SIG-M5 (cell line): ENCODE measurements at places on chromosomes 12 and 14.

GRCh38 chr12:51777973-51778372, 70.5 kb downstream of the FIGNL2 start:
- DNase-seq, result no peak

DNA sequence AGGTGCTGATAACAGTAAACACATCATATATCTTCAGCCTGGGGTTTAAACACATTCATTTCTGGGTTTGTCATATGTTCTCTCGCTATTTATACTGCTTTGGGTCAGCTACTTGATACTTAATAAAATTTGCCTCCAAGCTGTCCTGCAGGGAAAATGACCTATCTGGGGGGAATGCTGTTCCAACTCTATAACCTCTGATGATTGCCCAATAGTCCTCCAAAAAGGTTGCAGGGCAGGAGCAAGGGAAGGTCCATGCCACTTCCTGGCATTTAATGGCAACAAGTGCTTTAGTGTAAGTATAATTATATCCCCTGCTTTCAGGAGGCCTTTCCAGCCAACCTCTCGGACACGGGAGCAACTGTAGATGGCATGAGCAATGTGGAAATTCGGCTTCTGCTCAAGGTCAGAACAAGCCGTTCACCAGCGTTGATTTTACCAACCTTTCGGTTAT, 198.0 kb upstream of the EEA1 start:
- DNase-seq, result no peak

DNA sequence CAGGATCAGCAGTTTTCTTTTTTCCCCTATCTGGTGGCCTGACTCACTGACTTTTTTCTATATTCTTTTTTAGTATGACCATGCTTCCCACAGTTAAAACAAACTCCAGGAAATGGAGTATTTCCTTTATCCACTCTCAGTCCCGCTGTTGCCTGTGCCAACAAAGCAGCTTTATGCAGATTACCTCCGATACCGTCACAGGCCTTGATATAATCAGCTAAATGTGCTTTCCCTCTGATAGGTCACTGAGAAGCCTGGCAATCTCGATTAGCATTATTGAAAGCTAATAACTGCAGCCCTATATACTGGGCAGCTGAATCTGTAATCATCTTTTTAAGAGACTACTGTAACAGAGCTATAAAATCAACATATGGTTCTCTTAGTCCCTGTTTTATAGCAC, 243.6 kb downstream of the KIF21A start:
- DNase-seq, result no peak

- DNase-seq, result no peak
These were observed 48.0 kb downstream of the ETNK1 start for GRCh38 chr12:22672951-22673350.

- no peak for DNase-seq
These were observed 85.0 kb downstream of the PIWIL1 start for GRCh38 chr12:130422676-130423075.

DNA sequence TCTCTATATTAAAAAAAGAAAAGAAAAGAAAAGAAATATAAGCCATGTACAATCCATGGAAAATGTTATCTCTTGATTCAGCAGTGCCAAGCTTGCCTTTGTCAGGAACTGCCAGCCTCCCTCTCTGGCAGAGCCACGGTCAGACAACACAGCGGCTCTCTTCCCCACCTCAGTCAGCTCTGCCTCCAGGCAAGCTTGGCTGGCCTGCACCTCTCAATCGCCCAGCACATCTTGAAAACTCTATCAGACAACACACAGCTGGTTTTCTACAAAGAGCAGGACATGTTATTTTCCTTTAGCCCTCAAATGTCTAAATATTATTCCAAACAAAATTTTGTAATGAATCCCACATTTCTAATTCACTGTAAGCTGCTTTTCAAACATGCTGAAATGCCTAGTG, 20.0 kb upstream of the GCH1 start:
- no peak for DNase-seq

GRCh38 chr12:66149702-66150398, 19.3 kb upstream of the LLPH start:
- peak; percentile 67 for DNase-seq

DNA sequence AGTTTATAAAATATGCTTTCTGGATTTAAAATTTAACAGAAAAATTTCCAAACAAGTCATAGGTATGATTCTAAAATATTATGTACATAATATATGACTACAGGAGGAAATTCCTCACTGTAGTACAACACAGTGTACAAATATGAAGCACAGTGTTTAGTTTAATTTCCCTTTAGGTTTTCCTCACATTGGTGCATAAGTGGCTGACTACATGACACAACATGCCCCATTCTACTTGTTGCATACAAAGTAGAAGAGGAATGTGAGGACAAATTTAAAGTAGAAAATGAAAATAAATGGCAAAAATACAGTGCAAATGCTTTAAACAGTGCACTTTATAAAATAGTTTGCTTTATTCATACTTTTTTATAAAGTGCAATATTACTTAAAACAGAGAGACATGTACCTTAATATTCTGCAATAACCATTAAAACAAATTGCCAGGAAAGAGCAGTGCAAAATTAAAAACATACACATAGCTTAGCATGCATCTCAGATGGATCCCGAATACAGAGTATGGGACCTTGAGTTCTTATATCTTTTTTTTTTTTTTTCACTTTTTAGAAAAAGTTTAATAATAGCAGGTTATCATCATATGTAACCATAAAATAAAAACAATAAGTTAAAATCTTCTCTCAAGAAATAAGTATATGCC, 54.8 kb upstream of the TTC7B start:
- DNase-seq, result no peak

DNA sequence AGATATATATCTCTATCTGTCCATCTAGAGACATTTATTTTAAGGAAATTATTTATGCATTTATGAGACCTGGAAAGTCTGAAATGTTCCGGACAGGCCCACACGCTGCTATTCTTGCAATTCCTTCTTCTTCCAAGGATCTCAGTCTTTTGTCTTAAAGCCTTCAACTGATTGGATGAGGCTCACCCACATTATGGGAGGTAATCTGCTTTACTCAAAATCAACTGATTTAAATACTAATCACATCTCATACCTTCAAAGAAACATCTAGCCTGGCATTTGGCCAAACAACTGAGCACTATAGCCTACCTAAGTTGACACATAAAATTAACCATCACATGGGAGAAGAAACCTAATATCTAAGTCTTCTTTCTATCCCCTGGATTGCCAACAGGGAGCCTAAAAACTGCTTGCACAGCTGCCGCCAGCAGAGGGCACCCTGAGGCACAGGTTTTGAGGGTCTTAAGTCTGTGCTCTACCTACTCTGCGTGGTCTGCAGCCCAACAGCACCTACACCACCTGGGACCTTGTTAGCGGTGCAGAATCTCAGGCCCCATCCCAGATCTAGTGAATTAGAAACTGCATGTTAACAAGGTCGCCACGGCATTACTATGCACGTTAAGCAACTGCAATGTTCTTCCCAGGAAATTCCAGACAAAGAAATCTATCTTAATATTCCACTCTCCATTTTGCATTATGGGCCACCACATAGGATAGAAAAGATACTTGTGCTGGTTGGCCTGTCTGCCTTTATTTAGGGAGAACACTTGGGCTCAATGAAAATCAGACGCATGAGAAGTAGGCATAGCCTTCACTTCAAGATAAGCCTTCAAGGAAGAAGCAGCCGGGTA, 249.7 kb downstream of the FOXG1 start:
- DNase-seq, result no peak
